Tibial nerve (tissue), 4 donors: ENCODE measurements at places on chromosomes 2 and 18.
A peak's percentile ranks its signal among the peaks of the same experiment; 100 is the strongest.

DNA sequence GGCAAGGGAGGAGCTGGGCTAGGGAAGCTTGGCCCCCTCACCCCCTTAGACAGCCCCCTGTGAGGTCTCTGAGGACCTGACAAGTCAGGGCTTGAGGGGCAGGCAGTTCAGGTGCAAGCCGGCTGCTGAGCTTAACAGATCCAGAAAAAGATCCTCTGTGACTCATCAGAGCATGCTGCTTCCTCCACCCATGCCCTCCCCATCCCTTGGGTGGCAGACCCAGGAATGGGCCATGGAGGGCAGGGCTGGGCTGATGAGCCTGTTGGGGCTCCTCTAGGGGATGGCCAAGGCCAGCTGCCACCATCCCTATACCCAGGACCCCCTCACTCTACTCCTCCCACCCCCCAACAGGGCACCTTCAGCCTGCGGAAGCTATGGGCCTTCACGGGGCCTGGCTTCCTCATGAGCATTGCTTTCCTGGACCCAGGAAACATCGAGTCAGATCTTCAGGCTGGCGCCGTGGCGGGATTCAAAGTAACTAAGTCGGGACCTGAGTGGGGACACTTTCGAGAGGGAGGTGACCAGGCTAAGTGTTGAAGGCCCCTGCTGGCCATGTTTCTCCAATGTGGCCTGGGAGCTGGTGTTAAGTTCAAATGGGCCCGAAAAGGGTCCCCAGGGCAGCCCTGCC is 1.9 kb downstream of the SLC11A1 start:
- H3K36me3 ChIP-seq, result no peaks in the 10 kb centered on the region
- no peaks in the 10 kb centered on the region for H3K27me3 ChIP-seq
- no peak overlapping the region for H3K27ac ChIP-seq
- no peak for DNase-seq
- no peak overlapping the region for H3K4me3 ChIP-seq

DNA sequence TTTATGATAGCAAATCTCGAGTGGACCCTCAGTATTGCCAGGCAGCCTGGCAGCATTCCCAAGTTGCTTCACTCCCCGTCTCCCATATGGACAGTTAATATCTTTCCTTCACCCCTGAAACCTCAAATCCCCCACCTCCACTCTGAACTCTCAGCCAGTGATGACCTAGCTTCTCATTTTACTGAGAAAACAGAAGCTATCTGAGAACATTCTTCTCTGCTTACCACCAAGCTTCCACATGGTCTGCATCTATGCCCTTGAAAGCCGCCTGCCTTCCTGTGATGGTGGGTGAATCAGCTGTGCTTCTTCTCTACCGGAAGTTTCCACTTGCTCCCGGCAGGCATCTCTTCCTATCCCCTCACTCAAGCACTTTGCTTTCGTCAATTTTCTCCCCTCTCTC is 529.2 kb downstream of the EPHA4 start:
- DNase-seq, result no peak
- no peaks in the 10 kb centered on the region for H3K27me3 ChIP-seq
- no peaks in the 10 kb centered on the region for H3K36me3 ChIP-seq
- no peak overlapping the region for H3K27ac ChIP-seq
- H3K4me1 ChIP-seq, result no peaks in the 10 kb centered on the region

GRCh38 chr2:27485496-27485895 is 4.0 kb downstream of the IFT172 start:
- H3K4me3 ChIP-seq, result no peak overlapping the region
- H3K27ac ChIP-seq, result no peak overlapping the region
- no peak for DNase-seq
- H3K27me3 ChIP-seq, result no peaks in the 10 kb centered on the region
- H3K4me1 ChIP-seq, result peaks cover 8% of the 10 kb centered on the region
- no peaks in the 10 kb centered on the region for H3K36me3 ChIP-seq

GRCh38 chr2:237128026-237128703 is 42.5 kb downstream of the COPS8 start:
- peaks cover 5% of the 10 kb centered on the region for H3K4me1 ChIP-seq
- peak overlapping the region; percentile 86 for H3K27ac ChIP-seq
- H3K4me3 ChIP-seq, result no peak overlapping the region
- no peaks in the 10 kb centered on the region for H3K27me3 ChIP-seq
- peak; percentile 97 for DNase-seq
- no peaks in the 10 kb centered on the region for H3K36me3 ChIP-seq

DNA sequence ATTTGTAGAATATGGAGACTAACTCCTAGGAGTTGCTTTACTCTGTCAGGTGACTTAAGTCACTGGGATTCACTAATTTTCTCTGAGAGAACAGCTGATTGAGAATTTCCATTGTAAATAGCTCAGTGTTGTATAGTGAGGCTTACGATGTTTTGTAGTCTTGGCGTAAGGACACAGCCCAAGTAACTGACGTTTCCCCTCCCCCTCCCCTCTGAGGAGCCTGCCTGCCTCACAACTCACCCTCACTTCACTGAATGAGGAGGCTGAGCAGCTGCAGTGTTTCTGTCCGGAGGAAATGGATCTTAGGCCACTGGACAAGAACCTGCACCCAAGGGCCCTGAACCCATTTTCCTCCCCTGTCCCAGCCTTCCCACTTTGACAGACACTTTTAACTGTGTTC is 264.6 kb downstream of the PHLPP1 start:
- H3K36me3 ChIP-seq, result no peaks in the 10 kb centered on the region
- H3K4me1 ChIP-seq, result peaks cover 23% of the 10 kb centered on the region
- H3K27me3 ChIP-seq, result no peaks in the 10 kb centered on the region
- H3K27ac ChIP-seq, result no peak overlapping the region
- DNase-seq, result no peak

GRCh38 chr2:203683932-203684556 is 22.4 kb upstream of the CD28 start:
- no peaks in the 10 kb centered on the region for H3K27me3 ChIP-seq
- no peak overlapping the region for H3K4me3 ChIP-seq
- DNase-seq, result peak; percentile 17
- no peaks in the 10 kb centered on the region for H3K36me3 ChIP-seq

DNA sequence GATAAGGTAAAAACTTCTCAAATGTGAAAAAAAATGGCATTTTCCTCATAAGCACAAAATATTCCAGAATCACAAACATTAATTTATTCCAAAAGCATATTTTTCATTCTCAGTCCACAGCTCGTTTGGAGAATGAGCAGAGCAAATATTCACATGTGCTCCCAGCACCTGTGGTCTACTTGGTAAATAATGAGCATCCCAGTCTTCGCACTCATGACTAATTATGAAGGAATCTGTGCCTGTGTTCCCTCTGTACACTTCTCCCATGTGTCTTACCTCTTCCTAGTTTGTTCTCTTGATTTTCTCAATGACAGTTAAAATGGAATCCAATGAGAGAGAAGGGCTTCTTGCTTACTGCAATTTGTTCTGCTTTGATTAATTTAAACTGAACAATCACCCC is 671.0 kb upstream of the SOX11 start:
- no peak overlapping the region for H3K4me3 ChIP-seq
- no peak overlapping the region for H3K27ac ChIP-seq
- DNase-seq, result no peak

DNA sequence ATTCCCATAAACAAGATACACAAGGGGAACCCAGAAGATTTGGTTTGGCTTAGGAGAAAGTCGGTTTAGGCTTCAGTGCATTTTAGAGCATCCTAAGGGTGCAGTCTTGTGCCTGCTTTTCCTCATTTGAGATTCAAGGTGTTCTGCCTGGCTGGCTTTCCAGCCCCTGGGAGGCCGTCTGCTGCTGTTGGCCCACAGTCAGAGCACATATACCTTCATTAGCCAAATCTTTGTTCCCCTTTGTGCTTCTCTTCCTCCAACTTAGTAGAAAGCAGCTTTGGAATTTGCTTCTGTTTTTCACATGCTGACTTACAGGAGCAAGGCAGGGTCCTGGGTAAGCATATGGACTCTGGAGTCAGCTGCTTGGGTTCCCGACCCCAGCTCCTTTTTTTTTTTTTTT is 477.1 kb upstream of the TCF4 start:
- no peaks in the 10 kb centered on the region for H3K36me3 ChIP-seq
- H3K4me1 ChIP-seq, result no peaks in the 10 kb centered on the region
- no peak overlapping the region for H3K27ac ChIP-seq
- no peak for DNase-seq
- H3K27me3 ChIP-seq, result no peaks in the 10 kb centered on the region

GRCh38 chr18:63606526-63606925 is 19.4 kb downstream of the SERPINB13 start:
- H3K27me3 ChIP-seq, result no peaks in the 10 kb centered on the region
- no peak overlapping the region for H3K4me3 ChIP-seq
- H3K36me3 ChIP-seq, result no peaks in the 10 kb centered on the region
- DNase-seq, result no peak

DNA sequence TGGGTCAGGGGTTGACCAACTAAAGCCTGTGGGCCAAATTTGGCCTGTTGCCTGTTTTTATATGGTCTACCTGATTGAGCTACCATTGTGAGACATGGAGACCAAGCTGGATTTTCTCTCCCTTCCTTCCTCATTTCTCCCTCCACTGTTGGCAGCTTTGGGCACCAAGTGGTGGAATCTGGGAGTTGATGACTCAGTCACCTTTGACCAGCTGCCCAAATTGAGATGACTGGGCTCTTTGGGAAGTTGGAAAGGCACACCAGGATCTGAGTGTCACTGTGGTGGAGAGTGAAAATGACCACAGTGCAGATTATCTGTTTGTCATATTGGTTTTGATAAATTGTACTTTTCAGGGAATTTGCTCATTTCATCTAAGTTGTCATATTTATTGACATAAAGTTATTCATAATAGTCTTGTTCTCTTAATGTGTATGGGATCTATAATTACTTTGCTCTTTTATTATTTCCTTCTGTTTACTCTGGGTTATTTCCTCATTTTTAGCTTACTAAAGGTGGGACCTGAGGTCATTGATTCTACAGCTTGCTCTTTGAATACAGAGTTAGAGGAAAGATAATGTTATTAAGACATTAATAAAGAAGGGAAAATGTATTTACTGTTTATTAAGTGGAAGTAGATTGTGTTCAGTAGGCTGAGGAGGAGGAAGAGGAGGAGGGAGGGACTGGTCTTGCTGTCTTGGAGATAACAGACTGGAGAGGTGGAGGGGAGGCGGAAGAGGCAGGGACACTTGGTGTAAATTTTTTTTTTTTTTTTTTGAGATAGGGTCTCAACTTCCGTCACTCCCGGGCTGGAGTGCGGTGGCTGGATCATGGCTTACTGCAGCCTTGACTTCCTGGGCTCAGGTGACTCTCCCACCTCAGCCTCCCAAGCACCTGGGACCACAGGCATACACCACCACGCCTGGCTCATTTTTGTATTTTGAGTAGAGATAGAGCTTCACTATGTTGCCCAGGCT is 31.8 kb downstream of the AGFG1 start:
- no peak for DNase-seq
- no peaks in the 10 kb centered on the region for H3K27me3 ChIP-seq
- no peak overlapping the region for H3K4me3 ChIP-seq
- H3K4me1 ChIP-seq, result peaks cover 51% of the 10 kb centered on the region
- no peak overlapping the region for H3K27ac ChIP-seq

DNA sequence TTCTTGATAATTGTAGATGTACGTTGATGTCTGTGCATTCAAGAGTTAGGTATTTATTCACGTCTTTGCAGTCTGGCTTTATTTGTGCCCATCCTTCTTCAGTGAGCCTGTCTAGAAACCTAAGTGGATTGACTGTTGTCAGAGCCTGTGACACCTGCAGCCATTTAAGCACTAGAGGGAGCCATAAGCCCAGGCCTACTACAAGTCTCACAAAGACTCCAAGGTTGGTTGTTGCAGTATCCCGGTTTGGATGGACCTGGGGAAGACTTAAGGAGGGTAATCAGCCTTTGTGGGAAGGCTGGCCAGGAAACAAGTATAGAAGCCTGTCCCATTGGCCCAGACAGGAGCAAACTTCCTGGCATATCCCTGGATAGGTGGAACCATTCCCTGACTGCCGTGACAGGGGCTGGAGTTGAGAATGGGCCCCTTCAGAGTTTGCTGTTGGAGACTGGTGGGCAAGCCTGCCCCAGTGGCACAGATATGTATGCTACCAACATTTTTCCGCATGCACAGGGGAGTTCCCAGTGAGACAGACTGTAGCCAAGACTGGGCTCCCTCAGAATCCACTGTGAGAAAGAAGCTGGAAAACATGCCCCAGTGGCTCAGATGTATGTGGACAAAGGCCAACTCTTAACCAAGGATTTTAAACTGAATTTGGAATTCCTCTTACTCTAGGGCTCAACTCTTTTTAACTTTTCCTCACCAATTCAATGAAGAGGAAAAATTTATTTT is 9.3 kb upstream of the LRRC30 start:
- no peak overlapping the region for H3K4me3 ChIP-seq
- H3K27me3 ChIP-seq, result no peaks in the 10 kb centered on the region
- H3K36me3 ChIP-seq, result no peaks in the 10 kb centered on the region

GRCh38 chr2:215966274-215966673 is 47.1 kb downstream of the MREG start:
- no peaks in the 10 kb centered on the region for H3K4me1 ChIP-seq
- no peak overlapping the region for H3K4me3 ChIP-seq
- DNase-seq, result no peak
- no peak overlapping the region for H3K27ac ChIP-seq
- H3K27me3 ChIP-seq, result no peaks in the 10 kb centered on the region
- H3K36me3 ChIP-seq, result no peaks in the 10 kb centered on the region

DNA sequence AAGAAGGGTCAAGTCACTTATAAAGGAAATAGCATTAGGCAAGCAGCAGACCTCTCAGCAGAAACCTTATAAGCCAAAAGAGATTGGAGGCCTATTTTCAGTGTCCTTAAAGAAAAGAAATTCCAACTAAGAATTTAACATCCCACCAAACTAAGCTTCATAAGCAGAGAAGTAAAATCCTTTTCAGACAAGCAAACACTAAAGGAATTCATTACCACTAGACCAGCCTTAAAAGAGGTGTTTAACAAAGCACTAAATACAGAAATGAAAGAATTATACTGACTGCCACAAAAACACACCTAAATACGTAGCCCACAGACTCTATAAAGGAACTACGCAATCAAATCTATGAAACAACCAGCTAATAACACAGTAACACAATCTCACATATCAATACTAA is 160.4 kb downstream of the EXOC6B start:
- DNase-seq, result no peak
- H3K27ac ChIP-seq, result no peak overlapping the region
- no peak overlapping the region for H3K4me3 ChIP-seq
- no peaks in the 10 kb centered on the region for H3K36me3 ChIP-seq
- no peaks in the 10 kb centered on the region for H3K4me1 ChIP-seq

DNA sequence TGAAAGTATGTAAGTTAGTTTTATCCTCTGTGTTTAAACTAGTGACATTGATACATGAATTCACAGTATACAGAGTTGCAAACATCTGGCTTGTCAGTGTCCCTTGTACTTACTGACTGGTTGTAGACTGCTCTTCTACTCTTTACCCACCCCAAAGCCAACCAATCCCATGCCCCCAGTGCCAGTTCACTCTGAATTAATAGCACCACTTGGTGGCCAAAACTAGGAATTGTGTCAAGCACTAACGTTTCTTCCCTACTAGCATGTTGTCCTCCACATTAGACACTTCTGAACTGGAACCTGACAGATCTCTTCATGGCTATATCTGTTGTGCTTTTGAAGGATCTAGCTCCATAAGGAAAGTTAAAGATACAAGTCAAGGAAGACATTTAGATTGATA is 27.2 kb upstream of the OTX1 start:
- H3K4me3 ChIP-seq, result no peak overlapping the region
- H3K27me3 ChIP-seq, result no peaks in the 10 kb centered on the region
- no peaks in the 10 kb centered on the region for H3K36me3 ChIP-seq

GRCh38 chr2:43005245-43005974 is 213.0 kb upstream of the HAAO start:
- H3K27ac ChIP-seq, result peak overlapping the region; percentile 40
- DNase-seq, result no peak
- H3K4me3 ChIP-seq, result no peak overlapping the region

- H3K36me3 ChIP-seq, result no peaks in the 10 kb centered on the region
- H3K4me1 ChIP-seq, result no peaks in the 10 kb centered on the region
- H3K27me3 ChIP-seq, result no peaks in the 10 kb centered on the region
- DNase-seq, result no peak
- H3K4me3 ChIP-seq, result no peak overlapping the region
Measured at GRCh38 chr2:234919711-234920110, 32.1 kb upstream of the SH3BP4 start.
